ENCODE measurements at places on chromosomes 4 and X. TPM values are rescaled to one million over a fixed set of nuclear protein-coding genes. Genes with fewer than 3 reads are reported as not detected.

The ART3 gene
- not detected for total RNA-seq

The GABRE gene
- not detected for total RNA-seq

The PGAM4 gene
- not detected for total RNA-seq

The PITX2 gene
- not detected for total RNA-seq

The TBC1D9 gene
- total RNA-seq: 37.9 TPM

The GAB3 gene
- total RNA-seq: 7.1 TPM

The USP9X gene
- total RNA-seq: 68.3 TPM

The LRPAP1 gene
- 60.9 TPM for total RNA-seq

The TCEAL7 gene
- not detected for total RNA-seq

The TLR7 gene
- 5.4 TPM for total RNA-seq

The GRID2 gene
- total RNA-seq: not detected

The LDB2 gene
- not detected for total RNA-seq

The USP11 gene
- 84.3 TPM for total RNA-seq

The TLL1 gene
- not detected for total RNA-seq

The PRKX gene
- total RNA-seq: 24.3 TPM

The HGFAC gene
- total RNA-seq: not detected

The GPR119 gene
- total RNA-seq: not detected

Measured in activated B cell treated with CpG ODN at 0.5 μM for 24 hours (primary cell).